Peyer's patch (tissue), 4 donors: ENCODE measurements at places on chromosomes 2 and 18.

GRCh38 chr2:127355407-127356008 lies 32.3 kb downstream of the MAP3K2 start:
- no peak for DNase-seq

DNA sequence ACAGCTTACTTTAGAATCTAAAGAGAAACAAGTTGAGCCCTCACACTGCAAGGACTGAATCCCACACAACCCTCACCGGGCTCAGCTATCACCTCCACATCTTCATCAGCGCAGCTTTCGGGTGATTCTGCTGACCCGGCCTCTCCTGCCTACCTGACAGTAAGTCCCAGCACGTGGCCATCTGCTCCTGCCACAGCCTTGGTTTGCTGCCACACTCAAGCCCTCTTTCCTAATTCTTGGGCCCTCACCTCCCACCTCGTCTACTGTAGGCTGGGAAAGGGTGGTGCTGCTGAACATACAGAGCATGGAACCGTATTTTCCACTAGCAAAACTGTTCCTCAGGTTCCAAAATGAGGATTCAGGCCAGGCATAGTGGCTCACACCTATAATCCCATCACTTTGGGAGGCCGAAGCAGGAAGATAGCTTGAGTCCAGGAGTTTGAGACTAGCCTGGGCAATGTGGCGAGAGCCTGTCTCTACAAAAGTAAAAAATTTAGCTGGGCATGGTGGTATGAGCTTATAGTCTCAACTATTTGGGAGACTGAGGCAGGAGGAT lies 55.3 kb upstream of the HAAO start:
- DNase-seq, result no peak

DNA sequence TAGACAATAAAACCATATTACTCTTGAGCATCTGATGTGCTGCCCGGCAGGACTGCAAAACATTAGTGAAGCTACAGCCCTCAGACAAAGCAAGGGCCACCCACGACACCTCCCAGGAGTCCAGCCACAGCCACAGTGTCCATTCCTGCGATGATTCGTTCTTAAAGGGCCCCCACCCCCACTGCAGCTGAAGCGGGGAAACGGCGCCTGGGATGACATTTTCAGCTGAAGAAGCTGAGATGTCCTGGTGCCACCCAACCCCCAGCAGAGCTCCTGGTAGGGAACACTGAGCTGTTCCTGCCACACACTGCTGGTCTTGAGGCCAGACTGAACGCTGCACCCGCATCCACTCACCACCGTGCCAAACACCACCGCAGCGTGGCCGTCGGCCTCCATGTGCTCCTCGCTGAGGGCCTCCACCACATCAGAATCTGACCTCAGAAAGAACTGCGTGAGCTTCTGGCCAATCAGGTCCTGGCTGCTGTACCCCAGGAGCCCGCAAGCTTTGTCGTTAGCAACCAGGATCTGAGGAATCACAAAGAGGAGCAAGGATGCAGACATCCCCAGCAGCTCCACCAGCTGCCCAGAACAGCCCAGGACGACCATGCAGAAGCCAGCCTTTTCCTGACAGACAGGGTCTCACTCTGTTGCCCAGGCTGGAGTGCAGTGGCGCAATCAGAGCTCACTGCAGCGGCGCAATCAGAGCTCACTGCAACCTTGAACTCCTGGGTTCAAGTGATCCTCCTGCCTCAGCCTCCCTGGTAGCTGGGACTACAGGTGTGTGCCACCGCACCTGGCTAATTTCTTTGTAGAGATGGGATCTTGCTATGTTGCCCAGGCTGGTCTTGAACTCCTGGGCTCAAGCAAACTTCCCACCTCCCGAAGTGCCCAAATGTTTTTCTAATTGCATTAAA lies 9.5 kb downstream of the PASK start:
- DNase-seq, result no peak

GRCh38 chr18:55906536-55906935 lies 318.5 kb upstream of the TCF4 start:
- DNase-seq, result no peak

GRCh38 chr2:167966937-167967913 lies 280.2 kb downstream of the STK39 start:
- DNase-seq, result no peak

GRCh38 chr18:70058916-70059315 lies 111.2 kb upstream of the CD226 start:
- DNase-seq, result no peak

GRCh38 chr2:45006041-45006941 lies 3.0 kb downstream of the SIX2 start:
- DNase-seq, result no peak

DNA sequence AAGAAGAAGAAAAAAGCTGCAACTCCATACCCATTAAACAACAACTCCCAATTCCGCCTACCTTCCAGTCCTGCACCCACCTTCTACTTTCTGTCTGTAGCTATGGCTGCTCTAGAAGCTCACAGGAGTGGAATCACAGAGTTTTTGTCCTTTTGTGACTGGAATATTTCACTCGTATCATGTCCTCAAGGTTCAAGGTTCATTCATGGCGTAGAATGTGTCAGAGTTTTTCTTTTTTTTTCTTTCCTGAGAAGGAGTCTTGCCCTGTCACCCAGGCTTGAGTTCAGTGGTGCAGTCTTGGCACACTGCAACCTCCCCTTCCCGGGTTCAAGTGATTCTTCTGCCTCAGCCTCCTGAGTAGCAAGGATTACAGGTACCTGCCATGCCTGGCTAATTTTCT lies 97.4 kb upstream of the ODC1 start:
- no peak for DNase-seq

DNA sequence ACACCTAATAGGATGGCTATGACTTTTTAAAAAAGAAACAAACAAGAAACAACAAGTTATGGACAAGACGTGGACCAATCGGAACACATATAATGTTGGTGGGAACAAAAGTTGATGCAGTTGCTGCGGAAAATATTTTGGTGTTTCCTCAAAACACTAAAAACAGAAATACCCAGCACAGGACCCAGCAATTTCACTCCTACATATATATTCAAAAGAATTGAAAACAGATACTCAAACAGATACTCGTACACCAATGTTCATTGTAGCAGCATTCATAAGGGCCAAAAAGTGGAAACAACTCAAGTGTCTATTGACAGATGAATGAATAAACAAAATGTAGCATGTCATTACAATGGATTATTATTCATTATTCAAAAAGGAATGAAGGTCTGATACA lies 12.1 kb downstream of the CCDC141 start:
- no peak for DNase-seq

- DNase-seq, result no peak
Measured at GRCh38 chr2:240878341-240878936, 9.8 kb downstream of the AGXT start.

DNA sequence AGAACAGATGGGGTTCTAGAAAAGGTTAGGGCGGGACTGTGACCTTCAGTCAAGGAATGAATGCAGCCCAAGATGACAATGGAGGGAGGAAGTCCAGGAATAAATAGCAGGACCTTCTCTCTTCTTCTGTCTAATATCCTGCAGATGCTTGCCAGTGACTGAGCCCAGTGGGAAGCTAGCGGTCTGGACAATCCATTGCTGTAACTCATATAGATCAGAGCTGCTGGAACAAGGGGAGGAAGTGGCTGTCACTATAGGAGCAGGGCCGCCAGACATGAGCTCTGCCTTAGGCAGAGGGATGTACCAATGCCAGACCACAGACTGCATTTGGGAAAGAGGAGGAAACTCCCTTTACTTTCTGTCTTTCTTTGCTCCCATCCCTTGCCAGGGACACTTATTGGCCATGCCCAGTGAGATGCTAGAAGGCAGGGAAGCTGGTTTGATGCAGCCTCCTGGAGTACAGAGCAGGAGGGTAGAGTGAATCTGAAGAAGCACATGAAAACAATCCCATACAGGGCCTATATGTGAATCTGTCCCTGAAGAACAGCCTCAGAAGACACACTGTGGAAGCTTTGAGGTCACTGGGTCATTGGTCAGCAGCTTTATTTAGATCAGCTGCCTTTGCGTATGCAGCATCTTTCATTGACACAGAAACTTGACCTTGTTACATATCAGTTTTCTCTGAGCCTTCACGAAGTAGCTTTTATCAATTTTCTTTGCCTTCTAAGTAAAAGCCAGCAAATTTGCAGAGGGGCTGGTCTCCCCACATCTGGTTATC lies 65.4 kb downstream of the CCDC85A start:
- no peak for DNase-seq

GRCh38 chr18:28657961-28658360 lies 481.0 kb upstream of the CDH2 start:
- no peak for DNase-seq
